ENCODE measurements at places on chromosomes 13 and 19. TPM values are rescaled to one million over a fixed set of nuclear protein-coding genes. Genes with fewer than 3 reads are reported as not detected.

DNA sequence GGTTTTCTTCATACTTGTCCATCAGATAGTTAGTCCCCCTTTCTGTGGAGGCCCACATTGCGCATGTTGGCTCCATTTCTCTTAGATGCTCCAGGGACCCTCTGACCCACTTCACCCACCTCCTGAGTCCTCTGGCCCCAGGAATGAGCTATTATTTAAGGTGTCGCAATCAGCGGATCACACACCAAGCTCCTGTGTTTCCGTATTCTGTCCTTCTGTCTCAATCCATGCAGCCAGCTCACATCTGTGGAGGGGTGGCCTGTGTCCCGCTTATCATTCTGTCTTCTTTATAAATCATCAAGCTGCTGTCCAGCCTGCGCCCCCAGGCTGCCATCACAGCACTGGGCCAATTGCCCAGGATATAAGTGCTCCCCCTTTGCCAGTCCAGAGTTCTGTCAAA, 4.7 kb downstream of the ZNF230 start:
- no peak overlapping the region for H3K4me3 ChIP-seq
- DNase-seq = no peak
- no peaks in the 10 kb centered on the region for H3K27me3 ChIP-seq
- H3K4me1 ChIP-seq = peaks cover 7% of the 10 kb centered on the region

- no peak for DNase-seq
- no peaks in the 10 kb centered on the region for H3K36me3 ChIP-seq
- no peak overlapping the region for H3K27ac ChIP-seq
- no peaks in the 10 kb centered on the region for H3K4me1 ChIP-seq
- no peak overlapping the region for H3K4me3 ChIP-seq
- no peaks in the 10 kb centered on the region for H3K27me3 ChIP-seq
Measured at GRCh38 chr19:28196961-28197360, 1016.0 kb downstream of the UQCRFS1 start.

DNA sequence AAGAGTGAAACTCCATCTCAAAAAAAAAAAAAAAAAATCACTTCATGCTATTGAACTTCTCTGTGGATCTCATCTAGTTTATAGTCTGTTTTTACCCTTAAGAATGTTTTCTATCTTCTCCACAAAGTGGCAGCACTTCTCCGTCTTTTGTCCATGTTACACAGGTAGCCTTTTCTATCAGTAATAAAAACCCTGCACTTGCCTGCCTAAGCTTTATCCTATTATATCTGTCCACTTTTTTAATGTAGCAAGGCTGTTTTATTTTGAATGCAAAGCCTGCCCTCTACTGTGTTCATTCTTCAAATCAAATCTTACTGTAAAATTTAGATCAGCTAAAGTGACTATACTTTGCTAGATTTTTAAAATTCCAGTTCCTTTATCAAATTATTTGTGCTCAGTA, 124.0 kb downstream of the STOML3 start:
- no peak overlapping the region for H3K4me3 ChIP-seq
- H3K36me3 ChIP-seq = no peaks in the 10 kb centered on the region
- DNase-seq = no peak

The ALKBH7 gene
- 106 TPM for total RNA-seq

The IGFL2 gene
- not detected for total RNA-seq

The LYPD3 gene
- total RNA-seq = 0.78 TPM

GRCh38 chr13:103282571-103283450, 216.6 kb upstream of the SLC10A2 start:
- no peak overlapping the region for H3K27ac ChIP-seq
- H3K4me3 ChIP-seq = no peak overlapping the region
- no peaks in the 10 kb centered on the region for H3K27me3 ChIP-seq
- no peak for DNase-seq

The MRPL54 gene
- 131 TPM for total RNA-seq

The PRDX2 gene
- total RNA-seq = 451 TPM

- H3K4me1 ChIP-seq = no peaks in the 10 kb centered on the region
- no peak overlapping the region for H3K4me3 ChIP-seq
- H3K36me3 ChIP-seq = no peaks in the 10 kb centered on the region
- DNase-seq = no peak
Measured at GRCh38 chr13:46855166-46855565, 41.7 kb downstream of the HTR2A start.

DNA sequence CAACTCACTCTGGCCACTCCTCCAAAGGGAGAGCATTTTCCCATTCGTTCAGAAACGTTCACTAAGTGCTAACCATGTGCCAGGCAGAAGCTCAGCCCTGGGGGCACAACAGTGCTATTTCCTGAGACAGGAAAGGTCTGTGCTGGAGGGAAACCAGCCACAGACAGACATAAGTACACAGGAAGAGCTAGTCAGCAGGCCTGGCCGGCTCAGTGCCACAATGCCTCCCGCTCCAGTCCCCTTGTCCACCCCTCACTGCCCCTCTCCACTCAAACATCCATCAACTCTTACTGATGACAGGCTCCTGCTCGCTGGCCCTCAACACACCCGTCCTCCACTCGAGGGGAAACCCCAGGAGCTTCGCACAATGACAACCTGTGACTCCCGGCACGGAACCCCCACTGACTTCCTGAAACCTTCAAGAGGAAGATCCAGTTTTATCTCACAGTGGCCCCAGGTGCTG, 11.3 kb upstream of the PLA2G4C start:
- no peaks in the 10 kb centered on the region for H3K27me3 ChIP-seq
- DNase-seq = peak; percentile 68
- H3K4me1 ChIP-seq = peaks cover 6% of the 10 kb centered on the region
- H3K4me3 ChIP-seq = no peak overlapping the region

- no peak overlapping the region for H3K4me3 ChIP-seq
- H3K36me3 ChIP-seq = no peaks in the 10 kb centered on the region
- no peak overlapping the region for H3K27ac ChIP-seq
- H3K4me1 ChIP-seq = no peaks in the 10 kb centered on the region
- no peaks in the 10 kb centered on the region for H3K27me3 ChIP-seq
- no peak for DNase-seq
Measured at GRCh38 chr19:22893855-22894270, 61.8 kb downstream of the ZNF723 start.

The MYH14 gene
- total RNA-seq = 361 TPM

The TTC9B gene
- total RNA-seq = not detected

- H3K36me3 ChIP-seq = no peaks in the 10 kb centered on the region
- H3K4me3 ChIP-seq = no peak overlapping the region
- no peaks in the 10 kb centered on the region for H3K27me3 ChIP-seq
- no peak overlapping the region for H3K27ac ChIP-seq
Measured at GRCh38 chr19:29685326-29685725, 20.1 kb downstream of the PLEKHF1 start.

DNA sequence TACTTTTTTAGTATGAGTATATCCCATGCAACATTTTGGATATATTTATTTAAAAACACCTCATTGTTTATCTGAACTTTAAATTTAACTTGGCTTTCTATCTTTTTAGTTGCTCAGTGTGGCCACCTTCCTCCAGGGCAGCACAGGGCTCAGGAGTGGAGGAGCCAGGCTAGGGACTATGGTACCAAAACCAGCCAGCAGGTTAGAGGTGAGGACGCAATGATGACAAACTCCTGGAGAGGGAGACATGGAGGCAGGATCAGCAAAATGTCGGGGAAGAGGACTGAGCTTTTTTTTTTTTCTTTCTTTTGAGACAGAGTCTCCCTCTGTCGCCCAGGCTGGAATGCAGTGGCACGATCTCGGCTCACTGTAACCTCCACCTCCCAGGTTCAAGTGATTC, 29.6 kb upstream of the CALM3 start:
- DNase-seq = no peak
- H3K4me1 ChIP-seq = no peaks in the 10 kb centered on the region
- no peaks in the 10 kb centered on the region for H3K36me3 ChIP-seq
- H3K27me3 ChIP-seq = no peaks in the 10 kb centered on the region

DNA sequence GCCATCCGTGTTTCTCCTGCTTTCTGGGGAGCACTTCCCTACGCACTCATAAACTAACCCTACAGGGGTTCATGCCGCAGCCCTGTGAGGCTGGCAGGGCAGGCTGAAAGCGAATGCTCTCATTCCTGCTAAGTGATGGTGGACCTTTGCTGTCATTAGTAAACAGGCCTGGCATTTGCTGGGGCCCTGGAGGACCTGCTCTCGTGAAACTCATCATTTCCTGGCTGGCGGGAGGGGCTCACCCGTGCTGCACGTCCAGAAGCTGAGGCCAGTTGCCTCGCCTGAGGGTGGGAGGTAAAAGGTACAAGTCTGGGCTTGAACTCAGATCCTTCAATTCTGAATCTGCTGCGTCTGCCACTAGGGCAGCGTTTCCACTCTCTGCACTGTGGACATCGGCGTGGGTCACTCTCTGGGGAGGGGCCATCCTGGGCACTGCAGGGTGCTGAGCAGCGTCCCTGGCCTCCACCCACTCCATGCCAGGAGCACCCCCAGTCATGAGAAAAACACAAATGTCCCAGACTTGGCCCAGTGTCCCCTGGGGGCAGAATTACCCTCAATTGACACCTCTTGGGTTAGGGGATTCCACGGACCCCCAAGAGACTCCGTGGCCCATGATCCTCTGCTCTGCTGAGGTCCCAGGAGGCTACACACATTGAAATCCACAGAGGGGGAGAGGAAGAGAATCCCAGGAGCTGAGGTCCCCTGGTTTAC, 7.0 kb downstream of the MOB3A start:
- H3K36me3 ChIP-seq = no peaks in the 10 kb centered on the region
- no peak overlapping the region for H3K27ac ChIP-seq
- peaks cover 51% of the 10 kb centered on the region for H3K4me1 ChIP-seq
- no peaks in the 10 kb centered on the region for H3K27me3 ChIP-seq

- no peak overlapping the region for H3K27ac ChIP-seq
- DNase-seq = no peak
- no peak overlapping the region for H3K4me3 ChIP-seq
- no peaks in the 10 kb centered on the region for H3K27me3 ChIP-seq
- no peaks in the 10 kb centered on the region for H3K4me1 ChIP-seq
- no peaks in the 10 kb centered on the region for H3K36me3 ChIP-seq
Measured at GRCh38 chr13:35140831-35141230, 198.8 kb downstream of the NBEA start.
